ENCODE measurements at places on chromosomes 11 and 22.

DNA sequence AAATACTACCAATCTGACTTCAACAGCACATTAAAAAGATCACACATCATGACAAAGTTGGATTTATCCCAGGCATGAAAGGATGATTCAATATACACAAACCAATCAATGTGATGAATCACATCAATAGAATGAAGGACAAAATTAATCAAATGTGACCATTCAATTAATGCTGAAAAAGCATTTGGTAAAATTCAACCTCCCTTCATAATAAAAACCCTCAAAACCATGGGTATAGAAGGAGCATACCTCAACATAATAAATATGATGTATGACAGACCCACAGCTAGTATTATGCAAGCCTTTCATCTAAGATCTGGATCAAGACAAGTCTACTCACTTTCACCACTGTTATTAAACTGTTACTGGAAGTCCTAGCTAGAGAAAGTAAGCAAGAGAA is 921.7 kb upstream of the RAG2 start:
- DNase-seq, result no peak

- DNase-seq, result no peak
These were observed 27.9 kb downstream of the PRMT3 start for GRCh38 chr11:20415432-20415831.

- no peak for DNase-seq
These were observed 35.1 kb upstream of the FJX1 start for GRCh38 chr11:35583126-35583525.

DNA sequence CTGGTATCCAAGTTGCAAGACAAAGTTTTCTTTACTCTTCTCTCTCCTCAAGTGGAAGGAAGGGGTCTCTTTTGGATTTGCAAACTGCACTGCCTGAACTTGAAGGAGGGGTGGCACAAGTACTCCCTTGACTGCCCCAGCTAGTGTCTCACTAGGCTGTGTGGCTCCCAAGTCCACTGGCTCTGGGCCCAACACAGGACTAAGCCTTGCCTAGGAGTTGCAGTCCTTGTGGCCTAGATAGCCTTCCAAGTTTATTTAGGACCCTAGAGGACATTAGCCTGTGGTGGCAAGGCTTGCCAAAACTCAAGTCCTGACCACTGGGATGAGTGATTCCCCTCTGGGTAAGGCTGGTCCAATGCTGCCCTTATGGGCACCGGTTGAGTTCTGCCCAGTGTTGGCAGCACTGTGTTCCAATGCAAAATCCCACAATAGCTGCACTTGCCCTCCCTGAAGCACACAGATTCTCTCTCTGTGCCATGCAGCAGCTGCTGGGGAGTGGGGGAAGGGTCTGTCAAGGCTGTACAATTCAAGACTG is 10.2 kb upstream of the WEE1 start:
- DNase-seq, result no peak

GRCh38 chr11:18091731-18092130 is 14.2 kb downstream of the SAAL1 start:
- DNase-seq, result no peak

DNA sequence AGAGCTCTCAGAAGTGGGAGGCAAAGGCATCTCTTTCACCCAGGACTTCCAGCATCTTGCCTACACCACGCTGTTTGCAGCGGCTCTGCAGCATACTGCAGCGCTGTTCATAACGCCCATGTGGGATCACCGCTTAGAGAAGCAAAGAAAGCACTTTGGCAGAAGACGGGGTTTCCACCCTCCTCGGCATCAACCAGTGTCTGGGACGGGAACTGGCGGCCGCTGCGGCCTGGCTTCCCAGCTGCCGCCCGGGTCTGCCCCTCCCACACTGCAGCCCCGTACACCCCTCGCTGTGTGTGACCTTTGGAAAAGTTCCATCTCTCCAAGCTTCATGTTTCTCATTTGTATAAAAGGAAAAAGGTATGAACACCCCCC is 545 bp upstream of the TIRAP start:
- peak; percentile 64 for DNase-seq

DNA sequence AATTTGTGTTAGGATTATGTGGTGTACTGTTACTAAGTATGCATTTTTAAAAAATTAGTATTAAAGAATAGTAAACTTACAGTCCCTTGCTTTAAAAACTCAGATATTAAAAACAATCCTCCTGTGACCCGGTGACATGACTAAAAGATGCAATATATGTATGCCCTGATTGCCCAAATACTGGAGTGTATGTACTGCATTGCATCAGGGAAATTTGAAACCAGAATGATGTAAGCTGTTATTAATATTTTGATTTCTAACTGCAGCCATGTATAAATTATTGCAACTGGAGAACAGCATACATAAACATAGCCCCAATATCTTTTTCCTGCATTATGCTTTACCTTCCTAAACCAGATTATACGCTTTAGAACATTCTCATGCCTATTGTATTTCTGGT is 3.7 kb upstream of the HSPA8 start:
- DNase-seq, result no peak

DNA sequence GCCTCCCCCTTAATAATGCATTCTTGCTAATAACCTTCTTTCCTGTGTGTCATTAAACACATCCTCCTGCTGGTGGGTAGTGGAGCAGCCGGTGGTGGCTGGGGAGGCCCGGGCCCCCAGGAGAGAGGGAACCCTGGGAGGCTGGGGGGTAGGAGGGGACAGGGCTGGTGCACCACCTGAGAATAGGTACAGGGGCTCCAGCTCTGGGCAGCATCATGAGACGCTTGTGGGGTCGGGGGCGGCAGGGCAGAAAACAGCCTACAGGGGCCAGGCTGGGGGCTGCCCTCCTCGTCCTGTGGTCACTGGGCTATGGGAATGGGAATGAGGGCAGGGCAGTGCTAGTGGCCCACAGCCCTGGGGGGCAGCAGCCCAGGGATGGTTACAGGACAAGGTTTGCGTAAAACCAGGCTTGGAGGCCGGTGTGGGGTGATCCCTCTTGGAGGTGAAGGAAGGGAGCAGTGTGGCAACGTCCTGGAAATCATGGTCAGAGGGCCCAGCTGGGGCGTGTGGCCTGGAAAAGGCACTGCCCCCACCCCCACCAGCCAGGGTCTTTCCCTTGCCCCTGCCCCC is 18.5 kb upstream of the CCDC188 start:
- no peak for DNase-seq

GRCh38 chr11:22177186-22177585 is 15.7 kb upstream of the ANO5 start:
- no peak for DNase-seq

- DNase-seq, result no peak
These were observed 96.6 kb upstream of the POU2AF2 start for GRCh38 chr11:111148953-111149352.

- no peak for DNase-seq
These were observed 162.7 kb downstream of the BARX2 start for GRCh38 chr11:129538323-129538722.

DNA sequence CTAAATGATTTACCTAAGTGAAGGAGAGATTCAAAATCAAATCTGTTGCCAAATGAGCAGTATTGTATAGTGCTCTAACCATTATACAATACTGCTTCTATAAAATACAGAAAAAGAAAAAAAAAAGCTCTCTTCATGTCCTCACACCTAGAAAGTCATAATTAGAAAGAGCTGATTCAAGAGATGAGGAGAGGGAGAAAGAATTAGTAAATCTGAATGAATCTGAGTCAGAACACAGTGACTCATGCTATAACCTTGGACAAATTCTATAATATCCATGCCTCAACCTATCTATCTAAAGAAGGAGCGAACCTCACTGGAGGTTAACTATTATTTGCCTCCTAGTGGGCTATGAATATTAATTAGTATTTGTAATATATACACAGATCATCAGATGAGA is 29.4 kb downstream of the AMBRA1 start:
- no peak for DNase-seq

- DNase-seq, result no peak
These were observed 12.0 kb upstream of the TBC1D22A start for GRCh38 chr22:46750530-46750800.

DNA sequence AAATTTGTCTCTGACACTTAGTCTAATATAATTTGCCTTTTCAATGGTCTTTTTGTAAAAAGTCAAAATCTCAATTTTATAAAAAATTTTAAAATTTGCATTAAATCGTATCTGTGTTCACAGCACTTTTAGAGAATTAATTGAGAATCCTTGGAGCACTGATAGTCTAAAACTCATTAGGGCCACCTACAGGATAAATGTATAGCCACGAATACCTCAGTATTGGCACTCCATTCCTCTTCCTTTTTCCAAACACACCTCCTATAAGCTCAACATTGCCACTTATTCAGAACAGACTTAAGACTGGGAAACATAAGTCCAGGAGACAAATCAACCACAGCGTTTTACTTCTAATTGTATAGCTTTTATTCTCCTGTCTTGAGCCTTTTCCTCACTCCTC is 776.0 kb upstream of the ARHGAP42 start:
- DNase-seq, result no peak

DNA sequence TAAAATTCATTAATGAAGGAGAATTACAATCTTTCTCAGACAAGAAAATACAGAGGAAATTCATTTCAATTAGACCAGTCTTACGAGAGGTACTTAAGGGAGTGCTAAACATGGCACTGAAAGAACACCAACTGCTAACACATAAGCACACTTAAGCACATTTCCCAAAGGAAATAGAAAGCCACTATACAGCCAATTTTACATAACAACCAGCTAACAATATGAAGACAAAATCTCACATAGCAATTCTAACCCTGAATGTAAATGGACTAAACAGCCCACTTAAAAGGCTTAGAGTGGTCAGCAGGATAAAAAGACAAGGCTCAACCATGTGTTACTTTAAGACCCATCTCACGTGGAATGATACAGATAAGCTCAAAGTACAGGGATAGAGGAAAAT is 339.5 kb upstream of the LUZP2 start:
- no peak for DNase-seq

GRCh38 chr11:106159836-106160235 is 82.4 kb downstream of the AASDHPPT start:
- no peak for DNase-seq

GRCh38 chr11:114386545-114386944 is 13.8 kb downstream of the C11orf71 start:
- DNase-seq, result no peak

DNA sequence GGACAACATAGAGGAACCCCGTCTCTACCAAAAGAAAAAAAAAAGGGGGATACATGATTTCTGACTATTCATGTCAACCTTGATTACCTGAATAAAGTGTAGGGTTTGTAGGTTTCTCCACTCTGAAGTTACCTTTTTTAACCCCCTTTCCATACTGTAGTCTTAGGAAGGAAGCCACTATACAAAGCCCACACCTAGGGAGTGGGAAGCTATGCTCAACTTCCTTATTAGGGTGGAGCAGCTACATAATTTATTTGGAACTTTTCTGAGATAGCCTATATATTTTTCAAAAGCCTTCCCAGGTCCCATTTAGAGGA is 582 bp upstream of the ATP6V1E1 start:
- no peak for DNase-seq

DNA sequence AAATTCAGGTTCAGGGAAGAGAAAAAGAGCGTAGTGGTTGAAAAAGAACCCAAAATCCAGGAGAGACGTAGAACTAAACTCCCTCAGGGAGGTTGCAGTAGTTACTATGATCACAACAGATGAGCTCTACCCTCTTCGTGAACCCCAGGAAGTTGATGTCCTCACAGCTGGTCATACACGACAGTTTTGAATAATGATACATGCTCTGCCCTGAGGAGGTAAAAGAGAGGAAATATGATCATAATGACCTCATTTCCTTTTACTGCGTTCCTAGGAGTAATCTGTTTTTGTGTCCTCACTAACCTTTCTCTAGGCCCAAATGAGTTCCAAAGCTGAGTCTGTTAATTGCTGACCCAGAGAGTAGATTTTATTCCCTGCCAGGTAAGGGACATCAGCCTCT is 1.3 kb downstream of the PATE2 start:
- no peak for DNase-seq

GRCh38 chr11:128884703-128885338 is 6.3 kb upstream of the KCNJ5 start:
- DNase-seq, result peak; percentile 48

DNA sequence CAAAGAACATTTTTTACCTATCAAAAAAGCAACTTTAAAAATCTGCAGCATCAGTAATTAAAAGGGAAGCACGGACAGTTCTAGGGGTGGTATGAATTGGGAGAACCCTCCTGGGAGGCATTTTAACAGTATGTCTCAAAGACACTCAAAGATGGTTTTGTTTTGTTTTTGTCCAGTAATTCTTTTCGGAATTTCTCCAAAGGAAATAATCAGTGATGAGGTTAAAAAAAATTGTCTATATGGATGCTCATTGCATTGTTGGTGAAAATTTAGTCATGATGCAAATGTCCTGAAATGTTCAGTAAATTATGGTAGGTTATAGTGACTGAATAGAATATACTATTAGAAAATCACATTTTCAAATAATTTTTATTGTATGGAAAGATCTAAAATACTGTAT is 115.1 kb downstream of the ATXN10 start:
- no peak for DNase-seq

- no peak for DNase-seq
These were observed 369.5 kb downstream of the AASDHPPT start for GRCh38 chr11:106446955-106447354.

DNA sequence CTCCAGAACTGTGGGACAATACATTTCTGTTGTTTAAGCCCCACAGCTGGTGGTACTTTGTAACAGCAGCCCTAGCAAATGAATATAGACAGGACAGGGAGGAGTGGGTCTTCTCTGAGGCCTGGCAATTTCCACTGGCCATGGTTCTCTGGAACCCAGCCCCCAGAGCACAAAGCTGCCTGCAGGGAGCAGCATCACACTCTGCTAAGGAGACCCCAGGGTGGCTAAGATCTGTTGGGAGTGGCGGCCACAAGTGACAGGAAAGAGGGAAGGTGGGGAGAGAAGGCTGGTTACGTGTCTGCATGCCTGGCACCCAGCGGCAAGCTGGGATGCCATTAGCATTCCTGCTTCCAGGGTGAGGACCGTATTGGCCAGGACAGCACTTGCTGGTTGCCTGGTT is 211.9 kb downstream of the ST3GAL4 start:
- no peak for DNase-seq

GRCh38 chr11:69484427-69485259 is 3.2 kb downstream of the LINC01488 start:
- no peak for DNase-seq

DNA sequence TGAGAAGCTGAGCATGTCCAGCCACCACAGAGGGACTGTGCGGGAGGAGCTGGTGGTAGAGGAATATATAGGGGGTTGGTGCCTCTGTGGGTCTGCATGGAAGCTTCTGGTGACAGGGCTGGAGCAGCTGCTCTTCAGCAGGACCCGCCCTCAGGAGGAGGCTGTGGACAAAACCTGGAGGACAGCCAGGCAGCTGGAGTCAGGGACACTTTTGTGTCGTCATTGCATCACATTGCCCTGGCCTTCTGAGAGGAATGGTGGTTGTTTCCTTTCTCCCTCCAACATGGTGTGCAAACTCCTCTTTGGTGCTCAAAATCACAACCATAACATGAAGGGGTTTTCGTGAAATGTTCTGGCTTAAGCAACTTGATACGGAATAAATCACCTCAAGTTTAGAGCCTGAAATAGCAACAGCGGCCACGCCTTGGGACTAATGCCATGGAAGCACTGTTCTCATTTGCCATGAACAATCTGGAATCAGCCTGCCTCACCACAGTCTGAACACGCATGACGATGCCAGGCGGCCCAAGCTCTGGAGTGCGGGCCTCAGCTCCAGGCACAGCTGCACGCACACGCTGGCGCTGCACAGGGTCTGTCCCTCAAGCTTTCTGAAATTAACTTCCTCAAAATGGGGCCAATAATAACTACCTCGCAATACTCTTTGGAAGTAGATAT is 17.1 kb upstream of the CSRP3 start:
- DNase-seq, result no peak
